GM23248 (cell line): ENCODE measurements at places on chromosomes 12 and 14. TPM values are rescaled to one million over a fixed set of nuclear protein-coding genes. Genes with fewer than 3 reads are reported as not detected.
A peak's percentile ranks its signal among the peaks of the same experiment; 100 is the strongest.

- H3K27me3 ChIP-seq: no peaks in the 10 kb centered on the region
- H3K27ac ChIP-seq: no peak overlapping the region
- H3K4me1 ChIP-seq: no peaks in the 10 kb centered on the region
- H3K4me3 ChIP-seq: no peak overlapping the region
- no peaks in the 10 kb centered on the region for H3K36me3 ChIP-seq
These were observed 218.0 kb downstream of the SLC2A13 start for GRCh38 chr12:39887856-39888255.

GRCh38 chr12:89976866-89977265 is 268.2 kb upstream of the ATP2B1 start:
- H3K4me3 ChIP-seq: no peak overlapping the region
- DNase-seq: peak; percentile 29
- H3K27me3 ChIP-seq: no peaks in the 10 kb centered on the region

DNA sequence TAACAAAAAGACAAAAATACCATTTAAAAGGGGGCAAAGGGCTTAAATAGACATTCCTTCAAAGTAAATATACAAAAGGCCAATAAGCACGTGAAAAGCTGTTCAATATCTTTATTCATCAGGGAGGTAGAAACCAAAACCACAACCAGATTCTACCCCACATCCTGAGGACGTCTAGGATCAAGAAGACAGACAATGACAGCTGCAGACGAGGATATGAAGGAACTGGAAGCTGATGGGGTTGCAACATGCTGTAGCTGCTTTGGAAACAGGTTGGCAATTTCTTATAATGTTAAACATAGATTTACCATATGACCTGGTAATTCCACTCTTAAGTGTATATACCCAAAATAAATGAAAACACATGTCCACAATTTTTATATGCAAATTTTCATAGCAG is 85.1 kb upstream of the C14orf180 start:
- H3K4me3 ChIP-seq: no peak overlapping the region
- no peak overlapping the region for H3K27ac ChIP-seq

DNA sequence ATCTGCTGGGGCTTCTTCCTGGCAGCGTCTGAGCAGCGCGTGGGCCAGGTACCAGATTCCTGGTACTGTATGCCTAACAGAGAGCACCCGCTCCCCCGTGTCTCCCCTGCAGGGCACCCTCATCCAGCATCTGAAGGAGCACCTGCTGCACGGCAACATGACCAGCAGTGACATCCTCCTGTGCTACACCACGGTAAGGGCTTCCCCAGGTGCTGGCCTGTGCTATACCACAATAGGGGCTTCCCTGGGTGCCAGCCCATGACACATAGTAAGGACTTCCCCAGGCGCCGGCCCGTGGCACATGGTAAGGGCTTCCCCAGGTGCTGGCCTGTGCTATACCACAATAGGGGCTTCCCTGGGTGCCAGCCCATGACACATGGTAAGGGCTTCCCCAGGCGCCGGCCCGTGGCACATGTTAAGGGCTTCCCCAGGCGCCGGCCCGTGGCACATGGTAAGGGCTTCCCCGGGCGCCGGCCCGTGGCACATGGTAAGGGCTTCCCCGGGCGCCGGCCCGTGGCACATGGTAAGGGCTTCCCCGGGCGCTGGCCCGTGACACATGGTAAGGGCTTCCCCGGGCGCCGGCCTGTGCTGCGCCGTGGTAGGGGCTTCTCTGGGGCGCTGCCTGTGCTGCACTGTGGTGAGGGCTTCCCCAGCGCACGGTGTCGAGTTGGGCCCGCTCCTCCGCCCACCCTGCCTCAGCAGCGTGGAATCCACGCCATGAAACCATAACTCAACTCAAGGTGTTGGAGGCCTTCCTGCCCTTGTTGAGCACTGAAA is 49.3 kb downstream of the AACS start:
- H3K4me3 ChIP-seq: no peak overlapping the region
- no peak overlapping the region for H3K27ac ChIP-seq
- H3K27me3 ChIP-seq: no peaks in the 10 kb centered on the region
- peaks cover under 1% of the 10 kb centered on the region; the same call in 1 of the 2 replicates for H3K36me3 ChIP-seq

- no peak overlapping the region for H3K27ac ChIP-seq
- DNase-seq: no peak
- H3K27me3 ChIP-seq: no peaks in the 10 kb centered on the region
- peaks cover 63% of the 10 kb centered on the region for H3K36me3 ChIP-seq
These were observed 75.7 kb downstream of the PLEKHG7 start for GRCh38 chr12:92778525-92778924.

Gene CLEC14A
- 0.63 TPM in 1 of 2 replicates, not detected in the other for total RNA-seq

Gene OR4E2
- total RNA-seq: not detected in 2 replicates

Gene MSRB3
- 74.1 and 75.1 TPM in 2 replicates for total RNA-seq

Gene DPPA3
- not detected in 2 replicates for total RNA-seq
